Subcutaneous preadipocyte (primary cell): ENCODE measurements at places on chromosomes 3 and 15. TPM values are rescaled to one million over a fixed set of nuclear protein-coding genes. Genes with fewer than 3 reads are reported as not detected.

Gene CYP8B1
- not detected in 2 replicates for total RNA-seq

Gene ERC2
- under 0.01 and 0.20 TPM in 2 replicates for total RNA-seq

Gene PP2D1
- total RNA-seq = not detected in 2 replicates

Gene CCR3
- total RNA-seq = not detected in 2 replicates

Gene DISP2
- under 0.01 and 0.20 TPM in 2 replicates for total RNA-seq

Gene TM4SF1
- 442 and 577 TPM in 2 replicates for total RNA-seq

Gene PLA2G4B
- 0.37 and 1.2 TPM in 2 replicates for total RNA-seq

Gene EFHB
- 0.37 and 1.4 TPM in 2 replicates for total RNA-seq

Gene RETNLB
- not detected in 2 replicates for total RNA-seq

Gene CRABP1
- not detected in 2 replicates for total RNA-seq

Gene EHD4
- total RNA-seq = 9.2 and 20.3 TPM in 2 replicates

Gene ACTRT3
- 2.2 and 3.5 TPM in 2 replicates for total RNA-seq
